Amygdala (tissue), 56 donors: ENCODE measurements at places on chromosomes 5 and 9.

DNA sequence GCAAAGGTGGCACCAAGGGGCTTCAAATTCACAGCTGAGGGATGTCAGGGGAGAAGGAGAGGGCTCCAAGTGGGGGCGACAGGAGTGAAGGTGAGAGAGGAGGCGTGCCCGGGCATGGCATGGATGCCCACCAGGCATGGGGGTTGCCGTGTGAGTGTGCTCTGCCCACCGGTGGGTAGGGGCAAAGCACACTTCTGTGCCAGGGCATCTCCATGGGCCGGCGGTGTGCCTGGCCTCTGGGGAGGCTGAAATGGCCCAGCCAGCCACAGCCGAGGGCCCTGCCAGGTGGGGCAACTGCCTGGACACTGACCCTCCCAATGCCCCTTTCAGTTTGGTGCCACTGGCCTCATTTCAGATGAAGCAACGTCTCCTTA lies 14.0 kb upstream of the RNU6ATAC start:
- DNase-seq = no peak

DNA sequence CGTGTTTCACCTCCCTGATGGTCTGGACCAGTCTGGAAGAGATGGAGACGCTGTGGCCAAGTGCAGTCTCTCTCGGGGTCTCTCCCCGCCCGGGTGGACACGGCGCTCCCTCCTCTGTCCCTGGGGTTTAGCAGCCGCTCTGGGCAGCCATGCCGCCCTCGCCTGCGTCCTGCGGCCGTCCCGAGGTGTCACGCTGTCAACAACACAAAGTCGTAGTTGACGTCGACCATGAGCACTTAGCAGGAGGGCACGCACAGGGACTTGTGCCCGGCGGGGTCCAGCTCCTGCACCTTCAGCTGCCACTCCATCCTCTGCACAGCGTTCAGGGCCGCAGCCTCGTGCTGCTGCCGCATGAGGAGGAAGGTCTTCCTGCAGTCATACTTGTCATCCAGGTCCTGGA lies 368.9 kb downstream of the CDH9 start:
- no peak for DNase-seq

GRCh38 chr9:110969971-110970386 lies 68.3 kb downstream of the LPAR1 start:
- DNase-seq = no peak

DNA sequence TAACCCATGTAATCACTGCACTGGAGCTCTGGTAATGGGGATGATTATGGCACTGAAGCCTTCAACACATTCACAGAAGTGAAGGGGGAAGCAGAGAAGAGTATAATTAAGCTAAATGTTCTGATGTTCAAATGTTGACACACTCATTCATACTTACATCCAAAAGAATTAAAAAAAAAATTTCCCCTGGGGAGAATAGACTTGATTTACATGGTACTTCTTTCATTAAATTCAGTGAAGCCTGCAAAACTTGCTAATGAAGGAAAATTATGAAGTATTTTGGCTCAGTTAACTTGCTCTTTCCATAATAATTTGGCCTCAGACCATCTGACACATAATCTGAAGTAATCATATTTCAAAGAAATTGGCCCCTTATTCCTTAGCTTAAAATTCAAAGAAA lies 428.8 kb downstream of the SH3GL2 start:
- no peak for DNase-seq

DNA sequence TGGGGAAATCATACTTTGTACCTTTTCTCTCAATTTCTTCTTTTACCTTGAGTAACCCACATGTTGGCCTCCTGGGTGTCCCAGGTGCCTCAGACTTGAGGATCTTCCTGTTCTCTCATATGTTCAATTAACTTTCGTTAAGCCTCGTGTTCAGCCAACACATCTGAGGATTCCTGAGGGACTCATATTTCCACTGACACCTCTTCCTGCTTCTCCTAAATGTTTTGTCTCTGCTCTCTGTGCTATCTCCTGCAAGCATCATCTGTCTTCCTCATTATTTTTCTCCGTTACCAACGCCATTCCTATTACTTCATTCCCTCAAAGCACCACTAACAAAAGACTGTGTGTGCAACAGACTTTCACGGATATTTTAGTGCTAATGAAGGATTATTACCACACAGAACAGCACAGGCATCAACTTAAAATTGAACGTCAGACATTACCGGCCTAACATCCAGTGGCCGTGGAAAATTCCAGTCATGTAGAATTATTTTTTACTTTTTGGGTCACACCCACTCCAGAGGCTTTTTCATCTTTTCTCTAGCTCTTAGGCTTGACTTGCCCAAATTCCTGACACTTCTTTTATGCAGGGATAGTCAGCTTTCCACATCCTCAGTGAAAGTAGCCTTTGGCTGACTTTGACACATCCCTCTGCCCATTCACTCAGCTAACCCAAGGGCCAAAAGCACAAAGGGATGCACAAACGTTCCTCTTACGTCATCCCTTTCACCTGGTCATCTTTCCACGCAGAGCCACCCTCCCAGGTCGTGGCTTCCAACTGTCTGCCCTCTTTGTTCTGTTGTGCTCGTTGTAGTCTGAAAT lies 46.0 kb upstream of the OSMR start:
- no peak for DNase-seq

GRCh38 chr5:14258840-14259239 lies 115.7 kb downstream of the TRIO start:
- no peak for DNase-seq

- DNase-seq = no peak
Observed at GRCh38 chr9:130921300-130921988, 17.6 kb downstream of the FIBCD1 start.

GRCh38 chr5:33984178-33984577 lies 315 bp downstream of the SLC45A2 start:
- no peak for DNase-seq

- DNase-seq = no peak
Observed at GRCh38 chr5:67350618-67351201, 154.1 kb upstream of the CD180 start.

- DNase-seq = no peak
Observed at GRCh38 chr9:110940951-110941557, 97.2 kb downstream of the LPAR1 start.

GRCh38 chr9:37413311-37413710 lies 9.2 kb upstream of the GRHPR start:
- DNase-seq = no peak
